ENCODE measurements at places on chromosomes 1 and 21.
A peak's percentile ranks its signal among the peaks of the same experiment; 100 is the strongest.

DNA sequence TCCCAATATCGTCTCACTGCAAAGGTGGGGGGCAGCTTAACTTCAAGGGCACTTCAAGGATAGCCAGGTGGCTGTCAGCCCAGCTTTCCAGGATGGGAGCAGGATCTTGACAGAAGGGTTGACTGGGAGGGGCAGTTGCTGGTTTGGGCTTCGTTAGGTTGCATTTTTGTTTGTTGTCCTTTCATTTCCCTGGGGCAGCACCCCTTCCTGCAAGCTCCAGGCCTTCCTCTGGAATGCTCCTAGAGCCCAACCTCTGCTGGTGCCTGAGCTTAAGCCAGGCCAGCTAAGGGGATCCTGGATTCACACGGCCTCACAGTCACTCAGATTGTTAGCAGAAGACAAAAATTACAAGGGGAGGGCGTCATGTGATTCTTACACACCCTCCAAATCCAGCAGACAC lies 4.1 kb upstream of the OLIG2 start:
- DNase-seq = no peak

DNA sequence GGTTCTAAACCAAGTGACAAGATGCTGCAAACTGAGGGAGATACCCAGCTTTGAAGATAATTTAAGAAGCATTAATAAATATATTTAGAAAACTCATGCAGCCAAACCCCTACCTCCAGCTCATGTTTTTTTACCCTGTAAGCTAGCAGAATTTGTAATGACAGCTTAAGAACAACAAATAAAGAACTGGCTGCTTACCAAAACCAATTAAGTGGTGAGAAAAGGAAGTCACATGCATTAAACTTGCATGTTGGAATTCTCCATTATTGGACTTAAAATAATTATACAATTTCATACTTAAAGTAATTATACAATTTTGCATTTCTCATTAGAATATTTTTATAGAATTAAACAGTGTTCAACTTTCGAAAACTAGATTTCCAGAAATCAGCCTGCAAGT lies 75.6 kb upstream of the CNIH3 start:
- DNase-seq = no peak

DNA sequence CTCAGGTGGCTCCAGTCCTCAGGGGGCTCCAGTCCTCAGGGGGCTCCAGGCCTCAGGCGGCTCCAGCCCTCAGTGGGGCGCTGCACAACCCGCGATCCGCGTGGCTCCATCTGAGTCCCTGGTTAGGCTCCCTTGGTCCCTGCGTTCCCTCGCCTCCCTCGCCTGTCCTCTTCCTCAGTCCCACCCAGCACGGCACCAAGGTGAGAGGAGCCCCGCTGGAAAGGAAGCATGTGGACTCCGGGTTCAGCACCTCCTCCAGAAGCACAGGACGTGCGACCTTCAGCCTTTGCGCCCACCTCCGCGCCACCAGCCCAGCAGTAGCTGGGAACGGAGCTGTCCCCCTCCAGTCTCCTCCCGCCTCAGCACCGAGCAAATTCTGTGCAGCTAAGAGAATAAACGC lies 8.1 kb upstream of the OR2M5 start:
- DNase-seq = no peak

- no peak for DNase-seq
Observed at GRCh38 chr1:93621246-93621645, 60.4 kb downstream of the BCAR3 start.

GRCh38 chr21:26177187-26177586 lies 6.6 kb upstream of the APP start:
- no peak for DNase-seq

- DNase-seq = no peak
Observed at GRCh38 chr1:61523229-61523628, 201.7 kb downstream of the TM2D1 start.

DNA sequence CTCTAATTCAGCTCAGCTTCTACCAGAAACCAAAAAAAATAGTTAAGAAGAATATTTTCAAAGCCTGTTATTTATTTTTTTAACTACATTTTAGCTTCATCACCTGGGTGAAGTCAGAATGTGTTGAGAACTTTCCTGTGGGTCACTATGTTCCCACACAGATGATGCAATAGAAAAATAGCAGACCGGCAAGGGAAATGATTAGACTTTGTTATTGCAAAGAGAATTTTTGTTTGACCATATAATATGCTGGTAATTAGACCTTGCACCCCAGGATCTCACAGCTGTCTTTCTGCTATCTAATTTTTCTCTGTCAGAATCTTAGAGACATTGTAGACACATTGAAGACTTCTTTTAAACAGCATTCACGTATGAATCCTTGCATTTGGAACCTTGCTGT lies 299.3 kb downstream of the TBX15 start:
- no peak for DNase-seq

DNA sequence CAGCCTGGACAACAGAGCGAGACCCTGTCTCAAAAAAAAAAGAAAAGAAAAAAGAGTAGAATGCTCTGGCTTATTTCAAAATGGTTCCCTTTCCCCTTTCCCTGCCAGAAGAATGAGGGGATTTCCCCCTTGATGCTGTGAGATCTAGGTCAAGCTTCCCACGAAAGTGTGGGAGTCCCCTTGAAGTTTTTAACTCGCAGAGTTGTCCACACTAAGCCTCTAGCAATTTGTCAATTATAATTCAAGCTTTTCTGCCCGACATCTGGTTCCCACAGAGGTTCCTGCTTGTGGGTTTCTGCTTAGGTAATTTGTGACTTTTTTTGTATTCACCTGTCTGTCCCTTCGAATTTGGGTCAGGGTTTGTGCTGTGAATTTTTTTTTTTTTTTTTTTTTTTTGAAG lies 62.8 kb downstream of the ZFYVE9 start:
- DNase-seq = peak; percentile 43

GRCh38 chr1:97685360-97685759 lies 235.5 kb downstream of the DPYD start:
- DNase-seq = no peak

DNA sequence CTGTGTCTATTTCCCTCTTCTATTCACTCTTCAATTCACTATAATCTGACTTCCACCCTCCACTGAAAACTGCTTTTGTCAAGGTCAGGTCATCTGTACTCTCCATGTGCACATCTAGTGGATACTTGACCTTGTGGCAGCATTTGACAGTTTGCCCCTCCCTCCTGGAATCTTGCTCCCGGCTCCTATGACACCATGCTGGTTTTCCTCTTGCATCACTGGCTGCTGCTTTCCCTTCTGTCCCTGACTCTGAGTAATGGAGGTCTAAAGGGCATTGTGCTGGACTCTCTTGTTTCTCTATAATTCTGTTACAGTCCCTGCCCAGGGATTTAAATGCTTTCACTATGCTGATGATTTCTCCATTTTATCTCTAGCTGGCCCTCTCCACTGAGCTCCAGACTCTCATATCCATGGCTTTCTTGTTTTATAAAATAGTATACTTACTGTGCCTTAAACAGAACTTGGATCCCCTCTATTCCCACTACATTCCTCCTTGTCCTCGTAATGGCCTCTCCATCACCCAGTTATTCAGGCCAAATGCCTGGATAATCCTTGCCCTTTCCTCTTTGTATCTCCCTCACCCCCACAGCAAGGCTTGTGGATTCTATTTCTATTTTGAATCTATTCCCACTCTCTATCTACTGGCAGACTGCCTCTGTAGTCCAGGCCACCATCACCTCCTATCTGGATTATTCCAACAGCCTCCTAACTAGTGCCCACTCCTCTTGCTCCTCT lies 36.8 kb upstream of the PODN start:
- DNase-seq = peak; percentile 81

DNA sequence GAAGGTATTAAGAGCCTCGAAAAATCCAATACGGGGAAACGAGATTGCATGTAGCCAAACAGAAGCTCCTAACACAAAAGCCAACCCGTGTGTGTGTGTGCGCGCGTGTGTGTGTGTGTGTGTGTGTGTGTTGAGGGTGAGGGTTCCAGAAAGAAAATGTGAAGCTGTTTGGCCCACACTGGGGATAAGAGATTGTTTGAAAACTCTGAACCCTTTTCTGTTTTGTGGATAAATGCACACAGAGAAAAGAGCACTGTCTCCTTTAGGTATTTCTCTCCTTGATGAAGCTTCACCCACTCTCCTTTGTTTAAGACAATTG lies 1.9 kb downstream of the WLS start:
- no peak for DNase-seq

- no peak for DNase-seq
Observed at GRCh38 chr1:161824618-161825017, 58.5 kb downstream of the ATF6 start.

DNA sequence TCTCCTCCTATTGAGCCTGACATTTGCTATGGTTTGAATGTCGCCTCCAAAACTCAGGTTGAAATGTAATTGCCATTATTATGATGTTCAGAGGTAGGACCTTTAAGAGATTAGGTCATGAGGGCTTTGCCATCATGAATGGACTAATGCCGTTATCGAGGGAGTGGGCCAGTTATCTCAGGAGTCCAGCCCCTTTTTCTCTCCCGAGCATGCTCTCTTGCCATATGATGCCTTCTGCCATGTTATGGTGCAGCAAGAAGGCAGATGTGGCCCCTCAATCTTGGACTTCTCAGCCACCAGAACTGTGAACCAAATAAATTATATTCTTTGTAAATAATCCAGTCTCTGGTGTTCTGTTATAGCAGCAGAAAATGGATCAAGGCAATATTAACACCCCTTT lies 323.5 kb downstream of the RRAGC start:
- no peak for DNase-seq

DNA sequence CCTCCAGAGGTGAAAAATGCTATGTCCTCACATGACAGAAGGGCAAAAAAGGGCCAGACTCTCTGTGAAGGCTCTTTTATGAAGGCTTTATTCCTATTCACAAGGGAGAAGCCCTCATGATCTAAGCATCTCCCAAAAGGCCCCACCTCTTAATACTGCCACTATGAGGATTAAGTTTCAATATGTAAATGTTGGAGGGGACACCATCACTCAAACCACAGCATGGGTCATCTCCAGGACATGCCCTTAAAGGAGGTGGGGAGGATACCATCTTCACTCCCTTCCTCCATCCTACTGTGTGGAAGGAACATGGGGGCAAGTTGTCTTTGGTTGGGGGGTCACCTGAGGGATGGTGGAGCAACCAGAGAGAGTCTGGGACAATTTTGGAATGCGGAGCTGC lies 170.1 kb downstream of the TRIM33 start:
- no peak for DNase-seq

DNA sequence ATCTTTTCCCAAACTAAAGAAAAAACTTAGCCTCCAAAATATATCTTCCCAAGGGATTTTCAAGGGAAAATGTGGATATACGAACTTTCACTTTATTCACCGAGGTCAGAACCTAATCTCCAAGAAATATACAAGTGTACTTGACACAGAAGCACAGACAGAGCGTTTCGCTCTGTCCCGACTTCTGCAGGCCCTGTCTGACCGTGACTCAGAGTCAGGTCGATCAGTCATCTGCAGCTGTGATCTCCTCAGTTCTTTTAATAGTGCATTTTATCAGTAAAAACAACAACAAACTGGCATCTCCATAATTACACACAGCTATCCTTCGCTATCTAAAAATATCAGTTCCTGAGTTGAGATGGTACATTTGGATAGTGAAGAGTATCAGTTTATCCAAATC lies 226.6 kb downstream of the TM2D1 start:
- no peak for DNase-seq

DNA sequence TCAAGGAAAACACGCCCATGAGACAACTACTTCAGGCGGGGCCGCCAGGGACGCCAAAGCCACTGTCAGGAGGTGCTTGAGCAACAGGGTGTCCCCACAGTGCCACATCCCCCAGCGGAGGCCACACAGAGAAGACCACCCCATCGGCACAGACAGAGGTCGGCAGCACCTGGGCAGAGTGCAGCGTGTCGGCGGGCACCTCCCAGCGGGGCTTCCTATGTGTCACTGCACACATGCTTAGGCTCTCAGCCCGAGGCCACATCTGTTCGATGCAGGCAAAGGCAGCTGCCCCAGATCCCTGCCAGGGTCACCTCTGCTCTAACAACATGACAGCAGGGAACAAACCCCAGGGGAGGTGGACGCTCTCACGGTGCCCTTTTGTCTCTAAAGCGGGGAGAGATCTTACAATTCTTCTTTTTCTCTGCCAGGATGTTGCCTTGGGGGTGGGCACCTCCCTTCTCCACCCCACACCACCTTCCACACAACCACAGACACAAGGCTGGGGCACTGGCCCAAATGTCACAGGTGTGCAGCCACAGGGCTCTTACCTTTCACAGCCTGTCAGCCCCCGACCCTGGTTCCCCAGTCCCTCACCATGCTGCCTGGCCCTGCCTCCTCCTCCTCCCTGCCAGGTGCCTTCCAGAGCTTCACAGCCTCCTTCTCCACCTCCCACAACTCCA lies 4.2 kb downstream of the KRTAP10-8 start:
- no peak for DNase-seq

- no peak for DNase-seq
Observed at GRCh38 chr21:38908537-38908936, 102.8 kb downstream of the ETS2 start.

GRCh38 chr1:19974822-19975416 lies 4.5 kb downstream of the PLA2G2A start:
- peak; percentile 55 for DNase-seq

DNA sequence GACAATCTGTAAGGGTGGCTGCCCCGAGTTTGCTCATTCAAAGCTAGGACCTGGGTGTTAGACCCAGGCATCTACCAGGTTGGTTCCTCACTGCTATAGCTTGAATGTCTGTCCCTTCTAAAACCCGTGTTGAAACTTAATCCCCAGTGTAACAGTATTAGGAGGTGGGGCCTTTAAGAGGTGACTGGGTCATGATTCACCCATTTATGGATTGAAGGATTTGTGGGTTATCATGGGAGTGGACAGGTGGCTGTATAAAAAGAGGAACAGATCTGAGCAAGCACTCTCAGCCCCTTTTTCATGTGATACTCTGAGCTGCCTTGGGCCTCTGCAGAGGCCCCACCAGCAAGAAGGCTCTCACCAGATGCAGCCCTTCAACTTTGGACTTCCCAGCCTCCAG lies 29.4 kb downstream of the PSMG1 start:
- DNase-seq = no peak

DNA sequence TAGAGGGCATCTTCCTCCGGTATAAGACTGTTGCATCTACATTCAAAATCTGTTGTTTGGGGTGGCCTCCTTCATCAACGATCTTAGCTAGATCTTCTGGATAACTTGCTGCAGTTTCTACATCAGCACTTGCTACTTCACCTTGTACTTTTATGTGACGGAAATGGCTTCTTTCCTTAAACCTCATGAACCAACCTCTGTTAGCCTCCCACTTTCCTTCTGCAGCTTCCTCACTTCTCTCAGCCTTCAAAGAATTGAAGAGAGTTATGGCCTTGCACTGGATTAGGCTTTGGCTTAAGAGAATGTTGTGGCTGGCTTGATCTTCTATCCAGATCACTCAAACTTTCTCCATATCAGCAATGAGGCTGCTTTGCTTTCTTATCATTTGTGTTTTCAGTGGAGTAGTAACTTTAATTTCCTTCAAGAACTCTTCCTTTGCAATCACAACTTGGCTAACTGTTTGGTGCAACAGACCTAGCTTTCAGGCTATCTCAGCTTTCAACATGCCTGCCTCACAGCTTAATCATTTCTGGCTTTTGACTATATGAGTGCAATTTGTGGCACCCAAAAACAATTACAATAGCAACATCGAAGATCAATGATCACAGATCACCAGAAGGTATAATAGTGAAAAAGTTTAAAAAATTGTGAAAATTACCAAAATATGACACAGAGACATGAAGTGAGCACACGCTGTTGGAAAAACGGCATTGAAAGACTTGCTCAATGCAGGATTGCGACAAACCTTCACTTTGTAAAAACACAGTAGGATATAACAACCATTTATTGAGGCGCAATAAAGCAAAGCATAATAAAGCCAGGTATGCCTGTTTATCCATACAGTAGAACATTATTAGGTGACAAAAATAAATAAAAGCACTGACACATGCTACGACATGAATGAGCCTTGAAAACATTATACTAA lies 56.7 kb upstream of the GFI1 start:
- DNase-seq = no peak

GRCh38 chr1:186659890-186660341 lies 20.3 kb downstream of the PTGS2 start:
- DNase-seq = peak; percentile 71

Data from suppressor macrophage treated with lipopolysaccharide for 4 hours (primary cell).